ENCODE measurements at places on chromosomes 7 and 10.

DNA sequence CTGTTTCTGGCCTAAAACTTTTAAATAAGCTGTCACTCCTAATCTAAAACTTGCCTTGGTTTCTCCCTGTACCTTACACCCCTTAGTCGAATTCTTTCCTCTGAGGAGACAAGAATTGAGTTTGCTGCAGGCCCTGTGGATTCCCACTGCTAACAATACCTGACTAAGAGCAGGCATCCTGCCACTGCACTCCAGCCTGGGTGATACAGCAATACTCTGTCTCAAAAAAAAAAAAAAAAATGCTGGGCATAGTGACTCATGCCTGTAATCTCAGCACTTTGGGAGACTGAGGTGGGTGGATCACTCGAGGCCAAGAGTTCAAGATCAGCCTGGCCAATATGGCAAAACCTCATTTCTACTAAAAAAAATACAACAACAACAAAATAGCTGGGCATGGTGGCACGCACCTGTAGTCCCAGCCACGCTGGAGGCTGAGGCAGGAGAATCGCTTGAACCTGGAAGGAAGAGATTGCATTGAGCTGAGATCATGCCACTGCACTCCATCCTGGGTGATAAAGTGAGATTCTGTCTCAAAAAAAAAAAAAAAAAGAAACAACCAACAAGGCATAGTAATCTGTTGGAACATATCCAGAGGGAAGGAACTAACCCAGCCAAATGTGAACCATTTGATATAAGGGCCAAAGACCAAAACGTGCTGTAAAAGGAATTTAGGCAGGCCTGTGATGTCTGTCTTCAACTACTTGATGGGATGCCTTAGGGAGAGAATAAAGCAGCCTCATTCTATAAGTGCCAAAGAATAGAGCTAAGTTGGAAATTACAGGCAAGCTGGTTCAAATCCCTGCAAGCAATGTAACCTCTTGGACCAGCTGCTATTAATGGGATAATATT lies 732.7 kb upstream of the AUTS2 start:
- DNase-seq, result no peak

DNA sequence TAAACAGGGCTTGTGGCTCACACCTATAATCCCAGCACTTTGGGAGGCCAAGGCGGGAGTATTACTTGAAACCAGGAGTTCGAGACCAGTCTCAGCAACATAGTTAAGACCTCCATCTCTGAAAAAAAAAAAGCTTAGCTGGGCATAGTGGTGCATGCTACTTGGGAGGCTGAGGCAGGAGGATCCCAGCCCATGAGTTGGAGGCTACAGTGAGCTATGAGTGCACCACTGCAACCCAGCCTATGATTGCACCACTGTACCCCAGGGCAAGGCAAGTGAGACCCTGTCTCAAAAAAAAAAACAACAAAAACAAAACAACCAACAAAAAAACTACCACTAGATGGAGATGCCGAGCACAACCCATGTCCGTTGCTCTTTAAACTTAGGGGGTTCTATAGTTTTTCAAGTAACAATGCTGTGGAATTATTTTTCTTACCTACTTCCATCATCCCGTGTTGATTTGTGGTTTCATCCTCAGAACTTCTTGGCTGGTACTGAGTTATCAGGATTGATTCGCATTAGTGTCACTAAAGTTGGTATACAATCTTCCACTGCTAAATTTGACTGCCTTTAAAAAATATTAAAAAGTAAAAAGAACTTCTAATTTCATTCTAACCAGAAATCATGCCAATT lies 12.2 kb upstream of the REPIN1 start:
- no peak for DNase-seq

GRCh38 chr10:76962851-76963250 lies 674.8 kb downstream of the KCNMA1 start:
- DNase-seq, result no peak

DNA sequence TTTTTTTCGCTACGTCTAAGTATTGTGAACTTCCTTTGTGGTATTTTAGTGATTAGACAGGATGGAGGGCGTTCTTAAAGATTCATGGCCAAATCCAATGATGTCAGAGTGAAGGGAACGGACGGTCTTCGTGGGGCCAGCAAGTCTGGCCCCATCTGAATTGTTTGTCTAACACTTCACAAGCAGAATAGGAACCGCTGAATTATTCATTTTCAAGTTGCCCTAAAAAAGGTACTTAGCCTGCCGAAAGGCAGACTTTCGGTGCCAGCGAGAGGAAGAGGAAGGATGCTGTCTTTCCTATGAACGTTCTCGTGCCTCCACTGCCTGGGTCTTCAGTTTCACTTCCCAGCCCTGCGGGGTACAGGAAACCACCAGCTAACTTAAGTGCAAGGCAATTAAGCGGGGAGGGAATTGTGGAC lies 145.7 kb upstream of the SH2B2 start:
- peak; percentile 18 for DNase-seq

DNA sequence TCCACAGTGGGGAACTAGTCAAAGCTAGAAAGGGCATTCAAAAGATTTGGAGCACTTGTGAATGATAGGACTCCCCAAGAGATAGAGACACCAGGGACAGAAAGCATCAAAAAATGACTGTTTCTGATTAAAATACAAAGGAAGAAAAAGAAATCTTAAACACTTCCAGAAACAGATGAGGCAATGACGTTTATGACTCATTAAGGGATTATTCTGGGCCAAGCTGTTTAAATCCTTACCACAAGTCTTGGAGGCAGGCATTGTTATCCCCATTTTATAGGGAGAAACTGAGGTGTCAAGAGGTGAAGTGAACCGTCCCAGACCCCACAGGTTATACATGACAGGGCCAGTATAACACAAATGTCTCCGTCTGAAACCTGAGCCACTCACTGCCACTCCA lies 68.3 kb upstream of the AMPH start:
- DNase-seq, result no peak

DNA sequence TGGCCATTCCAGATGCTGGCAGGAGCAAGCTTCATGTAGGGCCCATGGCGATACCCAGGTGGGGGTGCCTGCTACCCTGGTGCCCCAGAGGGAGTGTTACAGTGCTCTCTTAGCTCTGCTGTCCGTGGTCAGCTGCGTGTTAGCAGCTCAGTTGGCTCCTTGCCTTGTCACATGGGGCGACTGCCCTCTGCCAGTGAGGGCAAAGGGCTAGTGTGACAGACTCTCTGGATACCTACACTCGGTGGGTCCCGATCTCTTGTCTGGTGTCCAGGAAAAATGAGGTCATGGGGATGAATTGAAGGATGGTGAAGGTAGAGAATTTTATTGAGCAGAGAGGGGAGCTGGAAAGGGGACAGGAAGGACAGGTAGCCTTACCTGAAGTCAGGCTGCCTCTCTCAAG lies 152.2 kb downstream of the CYP26A1 start:
- no peak for DNase-seq

GRCh38 chr7:98233219-98234070 lies 18.6 kb downstream of the TECPR1 start:
- no peak for DNase-seq

GRCh38 chr10:125060826-125061556 lies 99.4 kb downstream of the CTBP2 start:
- peak; percentile 62 for DNase-seq

GRCh38 chr7:55348502-55348901 lies 16.6 kb upstream of the LANCL2 start:
- no peak for DNase-seq

DNA sequence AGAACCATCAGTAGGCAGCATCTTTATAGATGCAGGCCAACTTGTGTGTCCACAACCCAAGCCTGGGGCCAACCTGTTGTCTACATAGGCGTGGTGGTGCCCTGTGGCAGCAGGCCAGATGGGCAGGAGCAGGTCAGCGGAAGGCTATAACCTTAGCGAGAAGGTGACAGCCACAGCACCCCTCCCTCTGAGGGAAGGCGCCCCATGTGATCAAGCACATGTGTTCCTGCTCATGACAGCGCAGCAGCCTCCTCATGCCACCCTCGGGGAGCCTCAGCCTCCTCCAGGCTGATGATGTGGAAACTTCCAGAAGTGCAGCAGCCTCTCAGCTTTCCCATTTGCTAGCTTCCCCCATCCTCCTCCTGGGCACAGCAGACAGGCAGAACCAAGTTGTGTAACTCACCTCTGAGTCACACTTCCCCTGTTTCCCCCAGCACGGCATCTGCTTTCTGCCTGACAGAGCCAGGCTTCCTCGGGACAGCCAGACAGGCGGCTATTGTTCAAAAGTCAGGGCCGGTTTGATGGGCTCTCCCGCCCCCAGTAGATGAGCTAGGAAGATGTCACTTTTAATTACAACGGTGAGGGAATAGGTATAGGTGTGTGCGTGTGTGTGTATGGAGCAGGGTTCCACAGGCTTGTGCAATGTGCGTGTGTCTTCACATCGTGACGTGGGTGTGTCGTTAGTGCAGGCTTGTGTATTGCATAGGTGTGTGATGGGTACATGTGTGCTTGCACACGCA lies 312.0 kb upstream of the ZMIZ1 start:
- peak; percentile 41 for DNase-seq

DNA sequence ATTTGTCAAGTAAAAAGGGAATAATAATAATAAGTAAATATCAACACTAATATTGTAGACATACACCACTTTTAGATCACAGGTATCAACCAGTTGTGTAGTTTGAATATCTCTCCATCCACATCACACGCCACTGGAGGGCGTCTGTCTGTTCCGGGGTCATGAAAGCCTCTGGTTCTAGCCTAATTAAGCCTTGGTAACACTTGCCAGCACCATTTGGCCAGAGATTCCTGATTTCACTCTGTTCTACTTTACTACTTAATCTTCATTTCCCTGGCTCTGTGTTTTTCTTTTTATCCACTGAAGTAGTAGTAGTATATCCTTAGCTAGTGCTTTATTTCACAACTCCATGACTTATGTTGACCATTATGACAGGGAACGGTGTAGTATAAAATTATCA lies 285.6 kb upstream of the POM121L12 start:
- no peak for DNase-seq

- no peak for DNase-seq
These were observed 104.0 kb downstream of the PON1 start for GRCh38 chr7:95220328-95220727.

DNA sequence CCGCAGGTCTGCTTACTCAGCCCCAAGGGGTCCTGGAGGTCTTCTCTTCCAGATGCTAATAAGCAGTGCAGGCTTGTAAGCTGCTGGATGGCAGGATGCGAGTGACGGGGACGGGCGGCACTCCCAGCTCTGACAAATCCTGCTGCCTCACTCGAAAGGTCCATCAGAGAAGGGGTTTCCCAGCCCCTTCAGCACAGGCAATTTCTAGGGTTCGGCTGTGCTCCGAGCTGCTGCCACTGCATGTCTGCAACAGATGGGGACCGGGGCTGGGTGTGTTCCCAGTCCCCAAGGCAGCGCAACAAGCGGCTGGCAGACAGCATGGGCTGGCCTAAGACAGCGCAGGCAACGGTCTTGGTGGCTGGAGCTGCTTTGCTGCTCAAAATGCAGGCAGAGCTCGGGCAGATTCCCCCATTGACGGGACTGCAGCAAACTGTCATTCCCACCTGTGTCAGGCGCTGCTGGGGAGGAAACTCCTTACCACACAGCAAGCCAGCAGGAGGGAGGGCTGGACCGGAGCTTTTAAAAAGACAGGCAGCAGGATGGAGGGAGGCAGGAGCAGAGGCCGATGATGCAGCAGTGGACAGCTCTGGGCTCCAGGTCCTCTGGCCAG lies 62.4 kb downstream of the PRKAG2 start:
- DNase-seq, result no peak

DNA sequence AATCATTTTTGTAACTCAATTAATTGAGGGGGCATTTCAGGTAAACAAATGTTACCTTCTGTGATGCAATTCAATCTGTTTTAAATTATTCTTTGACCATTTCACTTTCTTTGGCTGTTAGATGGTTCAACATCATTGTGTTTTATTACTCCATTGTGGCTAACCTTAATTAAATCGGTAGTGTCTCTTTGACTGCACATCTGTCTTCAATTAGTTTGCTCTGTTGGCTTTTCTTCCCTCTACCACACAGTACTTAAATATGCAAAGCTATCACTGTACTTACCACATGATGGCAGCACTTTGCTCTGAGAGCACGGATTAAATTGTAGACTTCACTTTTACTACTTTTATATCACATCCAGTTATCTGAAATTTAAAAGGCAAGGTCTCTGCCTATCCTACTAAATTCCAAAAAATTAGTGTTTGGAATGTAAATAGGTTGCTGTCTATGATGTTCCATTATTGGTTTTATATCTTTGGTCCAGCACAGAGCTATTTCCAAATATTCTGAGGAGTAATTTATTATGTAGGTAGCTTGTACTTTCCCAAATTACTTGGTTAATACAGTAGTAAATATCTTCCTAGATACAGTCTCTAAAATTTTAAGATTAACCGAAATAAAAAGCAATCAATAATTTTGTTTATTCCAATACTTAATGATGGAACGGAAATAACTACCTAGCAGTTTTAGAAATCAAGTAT lies 352.0 kb downstream of the PCLO start:
- DNase-seq, result no peak

DNA sequence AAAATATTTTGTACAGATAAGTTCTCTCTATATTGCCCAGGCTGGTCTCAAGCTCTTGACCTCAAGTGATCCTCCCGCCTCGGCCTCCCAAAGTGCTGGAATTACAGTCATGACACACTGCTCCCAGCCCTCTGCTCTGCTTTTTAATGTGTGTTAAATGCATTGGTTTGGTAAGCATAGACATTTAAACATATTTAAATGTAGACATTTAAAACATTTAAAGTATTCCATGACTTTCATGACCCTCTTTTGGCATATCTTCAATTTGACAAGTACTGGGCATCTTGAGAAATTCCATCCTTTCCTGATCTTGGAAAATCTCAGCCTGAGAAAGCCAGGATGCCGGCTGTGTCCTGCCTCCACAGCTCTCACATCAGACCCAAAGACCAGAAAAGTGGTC lies 5.2 kb upstream of the SAR1A start:
- DNase-seq, result no peak

DNA sequence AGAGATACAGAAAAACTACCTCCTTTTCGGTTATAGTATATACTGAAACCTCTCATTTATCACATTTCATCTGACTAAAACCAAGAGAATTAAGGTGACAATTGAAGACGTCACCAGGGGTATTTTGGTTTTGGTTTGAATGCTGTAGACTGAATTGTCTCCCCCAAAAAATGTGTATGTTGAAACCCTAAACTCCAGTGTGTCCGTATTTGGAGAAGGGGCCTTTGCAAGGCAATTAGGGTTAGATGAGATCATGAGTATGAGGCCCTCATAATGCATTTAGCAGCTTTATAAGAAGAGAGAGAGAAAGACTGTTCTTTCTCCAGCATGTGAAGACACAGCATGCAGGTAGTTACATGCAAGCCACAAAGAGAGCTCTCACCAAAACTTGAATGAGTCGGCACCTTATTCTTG lies 59.5 kb downstream of the CACNA2D1 start:
- no peak for DNase-seq

DNA sequence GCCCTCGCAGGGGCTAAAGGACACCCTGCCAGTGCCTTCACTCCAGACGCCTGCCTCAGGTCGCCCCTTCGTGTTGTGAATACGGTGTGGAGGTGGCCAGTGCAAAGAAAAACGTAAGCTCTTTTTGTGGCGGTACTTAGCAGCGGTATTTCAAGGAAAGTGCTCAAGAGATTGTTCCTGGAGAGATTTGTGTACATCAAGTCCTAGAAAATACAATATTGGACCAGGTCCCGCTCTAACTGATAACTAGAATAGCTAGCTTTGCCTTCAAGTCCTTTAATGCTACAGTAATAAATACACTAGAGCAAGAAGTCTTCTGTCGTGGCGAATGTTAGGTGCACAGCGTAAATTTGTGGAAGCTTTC lies 689 bp downstream of the PLCE1 start:
- DNase-seq, result no peak
